Hematopoietic multipotent progenitor cell treated with erythropoietin and hydrocortisone succinate and interleukin-3 and kit ligand, for 17 days (in vitro differentiated cells): ENCODE measurements at places on chromosomes 5 and 9.

GRCh38 chr5:89260254-89260653 lies 377.3 kb upstream of the MEF2C start:
- DNase-seq = no peak

DNA sequence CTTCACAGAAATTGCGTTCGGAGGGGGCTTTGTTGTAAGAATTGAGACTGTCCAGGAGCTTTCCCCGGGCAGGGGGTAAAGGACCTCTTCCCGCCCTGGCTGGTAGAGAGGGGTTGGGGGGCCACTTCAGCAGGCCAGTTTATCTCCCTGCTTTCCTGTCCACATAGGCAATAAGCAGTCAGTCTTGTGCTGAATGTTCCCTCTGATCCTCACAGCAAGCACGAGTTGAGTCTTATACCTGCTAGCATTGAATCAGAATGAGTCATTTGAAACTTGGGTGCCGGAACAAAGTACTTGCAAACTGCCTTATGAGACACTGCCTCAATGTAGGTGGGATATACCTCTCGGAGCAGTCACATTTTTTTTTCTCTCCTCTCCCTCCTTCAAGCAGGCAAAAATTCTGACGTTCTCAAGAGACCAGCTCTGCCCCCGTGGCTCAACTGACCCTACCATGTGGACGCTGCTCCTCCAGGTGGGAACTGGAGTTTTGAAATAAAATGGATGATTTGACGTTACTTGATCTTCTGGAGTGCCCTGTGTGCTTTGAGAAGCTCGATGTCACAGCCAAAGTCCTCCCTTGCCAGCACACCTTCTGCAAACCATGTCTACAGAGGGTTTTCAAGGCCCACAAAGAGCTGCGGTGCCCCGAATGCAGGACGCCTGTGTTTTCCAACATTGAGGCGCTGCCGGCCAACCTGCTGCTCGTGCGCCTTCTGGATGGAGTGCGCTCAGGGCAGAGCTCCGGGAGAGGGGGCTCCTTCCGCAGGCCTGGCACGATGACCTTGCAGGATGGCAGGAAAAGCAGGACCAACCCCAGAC lies 1.3 kb downstream of the SH3RF2 start:
- no peak for DNase-seq

DNA sequence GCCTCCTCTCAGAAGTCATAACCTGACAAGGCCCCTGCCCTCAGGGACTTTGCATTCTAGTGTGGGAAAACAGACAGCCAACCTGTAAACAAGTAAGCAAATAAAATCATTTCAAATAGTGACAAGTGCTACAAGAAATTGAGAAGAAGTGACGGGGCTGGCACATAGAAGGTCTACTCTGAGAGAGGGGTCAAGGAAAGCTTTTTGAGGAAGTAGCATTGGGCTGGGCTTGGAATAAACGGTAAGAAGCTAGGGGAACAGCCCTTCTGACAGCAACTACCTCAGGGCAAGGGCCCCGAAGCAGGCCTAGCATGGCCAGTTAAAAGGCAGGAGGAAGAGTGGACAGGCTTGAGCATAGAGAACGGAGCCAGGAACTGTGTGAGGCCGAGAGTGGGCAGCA lies 4.8 kb upstream of the SLC2A8 start:
- DNase-seq = no peak

- DNase-seq = no peak
These were observed 1992.1 kb upstream of the NUDT12 start for GRCh38 chr5:105554568-105555169.

GRCh38 chr9:121748074-121748473 lies 96.6 kb downstream of the DAB2IP start:
- DNase-seq = no peak

DNA sequence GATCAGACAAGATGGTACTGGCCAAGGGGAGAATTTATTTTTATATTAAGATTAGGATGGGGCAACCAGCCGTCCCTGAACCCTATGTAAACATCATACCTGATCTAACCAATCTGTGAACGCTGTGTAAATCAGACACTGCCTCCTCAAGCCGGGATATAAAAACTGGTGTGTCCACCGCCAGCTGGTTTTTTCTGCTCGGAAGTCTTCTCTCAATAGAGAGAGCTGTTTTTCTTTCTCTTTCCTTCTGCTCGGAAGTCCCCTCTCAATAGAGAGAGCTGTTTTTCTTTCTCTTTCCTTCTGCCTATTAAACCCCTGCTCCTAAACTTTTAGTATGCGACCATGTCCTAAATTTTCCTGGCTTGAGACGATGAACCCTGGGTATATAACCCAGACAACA lies 615.5 kb upstream of the NUDT12 start:
- DNase-seq = no peak

DNA sequence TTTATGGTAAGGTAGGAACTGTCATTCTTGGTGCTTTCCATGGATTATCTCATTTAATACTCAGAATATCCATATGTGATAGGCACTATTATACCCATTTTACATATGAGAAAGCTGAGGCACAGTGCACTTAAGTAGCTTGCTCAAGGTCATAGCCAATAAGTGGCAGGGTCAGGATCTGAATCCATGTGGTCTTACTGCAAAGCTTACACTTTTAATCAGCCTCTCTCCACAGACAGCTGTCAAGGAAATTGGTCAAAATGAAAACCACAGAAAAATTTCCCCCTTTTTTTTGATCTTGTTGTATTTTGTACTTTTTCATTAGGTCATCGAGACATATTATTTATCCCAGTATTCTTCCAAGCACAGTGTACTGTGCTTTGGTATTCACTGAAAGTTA lies 78.5 kb downstream of the ERCC6L2 start:
- DNase-seq = no peak

GRCh38 chr5:8478326-8478725 lies 609.4 kb downstream of the MTRR start:
- no peak for DNase-seq
